ENCODE measurements at places on chromosomes 12 and 14.

- no peak for DNase-seq
Observed at GRCh38 chr12:116937640-116938039, 26.9 kb downstream of the FBXW8 start.

- DNase-seq = no peak
Observed at GRCh38 chr14:35414365-35414764, 9.8 kb upstream of the NFKBIA start.

DNA sequence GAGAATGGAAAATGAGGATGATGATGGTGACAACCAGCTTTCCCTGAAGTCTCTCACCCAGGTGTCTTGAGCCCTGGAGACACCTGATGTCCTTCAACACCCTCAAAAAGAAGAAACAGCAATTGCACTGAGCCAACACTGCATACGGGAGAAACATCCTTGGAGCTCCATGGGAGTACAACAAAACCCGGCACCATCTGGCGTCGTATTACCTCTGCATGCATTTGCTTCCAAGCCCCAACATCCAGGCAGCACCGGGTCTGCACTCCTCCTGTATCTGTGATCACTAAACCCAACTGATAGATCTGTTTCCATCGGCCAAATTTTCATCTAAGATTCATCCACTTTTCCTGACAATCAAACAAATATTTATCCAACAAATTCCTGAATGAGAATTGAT is 249.9 kb downstream of the DPF3 start:
- no peak for DNase-seq

DNA sequence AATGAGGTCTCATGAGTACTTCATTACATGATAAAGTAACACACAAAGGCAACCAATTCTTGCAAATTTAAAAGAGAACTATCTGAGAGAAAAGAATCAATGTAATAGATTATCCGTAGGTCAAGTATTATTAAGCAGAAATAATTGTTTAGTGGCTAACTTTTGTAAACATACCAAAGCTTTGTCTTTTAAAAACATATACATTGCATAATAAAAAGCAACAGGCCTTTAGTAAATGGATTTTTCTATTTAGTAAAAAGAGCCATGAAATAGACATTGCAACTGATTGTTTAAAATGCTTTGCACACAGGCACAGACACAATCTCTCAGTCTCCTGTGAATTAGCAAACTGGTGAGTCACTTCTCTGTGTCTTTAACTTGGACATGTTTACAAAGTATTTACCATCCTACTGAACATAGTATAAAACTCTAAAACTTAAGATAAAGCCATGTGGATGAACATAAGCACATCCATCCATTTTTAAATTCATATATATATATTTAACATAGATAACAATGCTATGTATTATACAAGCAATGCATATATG is 518.7 kb upstream of the MGAT4C start:
- no peak for DNase-seq

- no peak for DNase-seq
Observed at GRCh38 chr12:14554281-14555007, 13.2 kb downstream of the PLBD1 start.

- DNase-seq = no peak
Observed at GRCh38 chr12:55728186-55728938, 447 bp downstream of the CD63 start.

DNA sequence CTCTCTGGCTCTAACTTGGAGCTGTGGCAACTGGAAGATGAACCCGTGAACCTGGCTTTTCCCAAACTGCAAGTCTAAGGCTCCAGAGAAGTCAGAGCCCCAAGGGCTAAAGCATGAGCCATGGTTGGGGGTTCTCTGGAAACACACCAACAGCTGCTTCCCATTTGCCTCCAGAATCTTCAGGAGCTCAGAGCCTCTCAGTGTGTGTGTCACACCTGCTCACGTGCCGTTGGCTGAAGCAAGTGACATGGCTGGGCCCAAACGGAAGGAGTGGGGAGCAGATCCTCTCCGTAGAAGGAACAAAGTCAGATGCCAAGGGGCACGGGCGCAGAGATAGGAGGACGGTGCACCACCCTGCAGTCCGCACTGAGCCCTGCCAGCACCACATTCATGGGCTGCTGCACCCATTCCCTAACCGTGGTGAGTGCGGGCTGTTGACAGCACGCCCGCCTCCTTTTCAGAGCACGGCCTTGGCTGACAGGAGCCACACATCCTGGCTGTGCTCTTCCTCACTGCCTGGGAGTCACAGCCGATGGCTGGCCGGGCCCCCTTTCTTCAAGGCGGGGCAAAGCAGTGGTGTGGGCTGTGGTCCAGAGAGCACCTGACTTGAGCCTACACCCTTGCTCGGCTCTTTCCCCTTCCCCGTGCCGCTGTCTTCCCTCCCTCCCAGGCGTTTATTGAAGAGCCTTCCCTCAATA is 16.6 kb upstream of the TRAF3 start:
- no peak for DNase-seq

GRCh38 chr12:77033658-77034536 is 31.5 kb downstream of the E2F7 start:
- no peak for DNase-seq

DNA sequence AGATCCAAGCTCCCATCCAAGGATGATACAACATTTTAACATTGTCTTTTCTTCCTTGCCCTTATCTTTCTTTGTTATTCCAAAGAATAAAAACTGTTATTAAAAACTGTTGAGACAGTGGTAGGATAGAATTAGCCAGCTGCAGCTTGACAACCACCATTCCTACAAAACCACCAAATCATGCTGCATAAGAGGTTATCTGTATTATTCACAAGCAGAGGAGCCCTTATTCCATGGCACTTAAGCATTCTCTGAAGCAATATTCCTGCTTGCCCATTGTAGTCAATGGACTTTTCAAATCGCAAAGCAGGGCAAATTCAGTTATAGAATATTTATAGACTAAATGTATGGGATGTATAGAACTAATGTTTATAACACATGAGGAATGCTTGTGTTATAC is 3.4 kb downstream of the ABCD2 start:
- no peak for DNase-seq

- no peak for DNase-seq
Observed at GRCh38 chr12:32482226-32482625, 82.9 kb downstream of the FGD4 start.

- DNase-seq = no peak
Observed at GRCh38 chr12:108697905-108698304, 33.4 kb downstream of the CORO1C start.

GRCh38 chr12:64785838-64786237 is 26.6 kb upstream of the GNS start:
- DNase-seq = no peak

DNA sequence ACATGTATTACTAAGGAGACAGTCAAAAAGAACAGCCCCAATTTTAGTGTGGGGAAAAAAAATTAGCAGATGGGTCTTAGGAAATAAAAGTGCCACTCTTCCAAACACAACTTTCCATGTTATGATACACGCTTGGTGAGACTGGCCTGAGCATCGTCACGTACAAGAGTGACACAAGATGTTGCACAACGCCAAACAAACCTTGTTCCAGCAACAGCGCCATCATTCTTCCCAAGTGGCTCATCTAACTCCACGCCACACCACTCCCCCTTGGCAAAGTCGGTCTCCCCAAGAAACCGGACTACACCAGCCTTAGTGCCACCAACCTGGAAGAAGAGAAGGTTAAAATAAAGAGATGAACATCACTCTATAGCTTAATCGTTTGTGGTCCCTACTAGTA is 58.7 kb downstream of the CLIP1 start:
- DNase-seq = no peak

DNA sequence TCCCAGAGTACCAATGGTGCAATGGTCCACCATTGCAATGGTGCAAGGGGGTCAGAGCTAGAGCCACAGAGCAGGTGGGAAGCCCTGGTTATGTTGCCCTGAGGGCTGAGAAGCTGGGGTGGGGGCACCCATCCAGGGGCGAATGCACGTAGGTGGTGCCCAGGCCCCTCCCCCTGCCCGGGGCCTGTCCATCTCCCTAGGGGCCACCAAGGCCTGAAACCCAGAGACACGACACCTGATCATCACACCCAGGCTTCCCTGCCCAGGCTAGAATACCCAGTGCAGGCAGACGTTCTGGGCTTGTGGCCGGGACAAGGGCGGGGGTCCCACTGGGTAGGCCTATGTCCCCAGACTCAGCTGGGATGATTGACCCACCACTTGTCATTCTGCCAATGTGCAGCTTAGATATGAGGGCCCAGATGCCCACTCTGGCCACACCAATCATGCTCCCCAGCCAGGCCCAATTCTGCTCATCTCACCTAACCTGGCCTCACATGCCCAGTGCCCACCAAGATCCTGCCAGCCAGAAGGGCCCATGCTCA is 83.2 kb downstream of the ALG10 start:
- DNase-seq = no peak

- peak; percentile 56 for DNase-seq
Observed at GRCh38 chr14:22002860-22003284, 329.3 kb upstream of the OR4E1 start.

- DNase-seq = no peak
Observed at GRCh38 chr12:94534278-94534677, 74.6 kb upstream of the CEP83 start.

- no peak for DNase-seq
Observed at GRCh38 chr12:7093892-7094291, 1.6 kb upstream of the C1R start.

DNA sequence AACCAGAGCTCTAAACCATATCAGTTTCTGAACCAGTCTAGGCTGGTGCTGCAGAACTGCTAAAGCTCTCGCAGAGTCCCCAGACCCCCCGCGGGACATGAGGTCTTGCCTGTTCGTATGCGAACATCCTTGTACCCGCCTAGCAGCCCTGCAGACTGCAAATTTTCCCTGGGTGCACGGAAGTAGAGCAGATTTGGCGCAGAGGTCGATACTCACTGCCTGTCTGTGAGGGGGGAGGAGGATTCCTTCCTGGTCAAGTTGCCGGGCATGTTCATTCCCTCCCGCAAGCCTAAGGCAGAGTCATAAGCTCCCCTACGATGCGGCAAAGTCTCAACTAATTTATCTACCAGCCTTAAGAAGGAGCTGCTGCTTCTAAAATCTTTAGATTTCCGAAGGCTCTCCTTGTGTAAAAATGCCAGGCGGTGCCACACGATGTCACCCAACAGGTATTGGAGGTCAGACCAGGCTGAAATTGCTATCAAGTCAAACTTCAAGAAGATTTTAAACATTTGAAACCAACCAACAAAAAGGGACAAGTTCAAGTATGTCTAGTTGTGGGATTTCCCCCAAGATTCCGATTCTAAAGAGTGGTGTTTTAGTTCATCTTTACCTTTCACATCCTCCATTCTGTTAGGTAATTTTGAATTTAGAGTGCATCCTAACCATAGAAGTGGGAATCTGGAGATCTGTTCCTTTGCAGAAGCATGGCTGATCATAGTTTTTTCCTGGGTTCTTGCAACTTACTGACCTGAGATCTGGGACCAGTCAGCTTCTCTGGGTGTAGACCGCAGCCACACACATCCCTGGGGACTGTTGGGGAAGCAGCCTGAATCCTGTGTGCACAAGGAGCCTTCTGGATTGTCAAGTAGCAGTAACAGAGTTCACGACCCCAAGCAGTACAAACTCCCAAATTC is 1.6 kb upstream of the PAX9 start:
- DNase-seq = no peak

- DNase-seq = no peak
Observed at GRCh38 chr12:13587721-13588390, 391.3 kb downstream of the EMP1 start.

DNA sequence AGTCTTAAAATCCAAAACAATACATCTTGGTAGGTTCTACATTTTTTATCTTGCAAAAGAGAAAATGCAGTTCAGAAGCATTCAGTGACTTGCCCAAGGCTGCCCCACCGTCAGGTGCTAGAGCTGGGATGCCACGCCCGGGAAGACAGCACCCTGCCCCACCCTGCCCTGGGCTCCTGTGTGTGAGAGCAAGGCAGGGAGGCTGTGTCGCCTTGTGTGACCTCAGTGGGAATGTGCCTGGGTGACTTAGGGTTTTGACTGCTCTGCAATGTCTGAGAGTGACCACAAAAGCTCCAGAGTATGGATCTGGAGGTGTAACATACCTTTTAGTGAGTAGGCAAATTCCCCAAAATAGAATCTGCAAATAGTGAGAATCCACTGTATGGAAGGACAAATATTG is 60.0 kb downstream of the AACS start:
- no peak for DNase-seq

GRCh38 chr14:102087762-102088011 is 843 bp upstream of the HSP90AA1 start:
- DNase-seq = no peak

DNA sequence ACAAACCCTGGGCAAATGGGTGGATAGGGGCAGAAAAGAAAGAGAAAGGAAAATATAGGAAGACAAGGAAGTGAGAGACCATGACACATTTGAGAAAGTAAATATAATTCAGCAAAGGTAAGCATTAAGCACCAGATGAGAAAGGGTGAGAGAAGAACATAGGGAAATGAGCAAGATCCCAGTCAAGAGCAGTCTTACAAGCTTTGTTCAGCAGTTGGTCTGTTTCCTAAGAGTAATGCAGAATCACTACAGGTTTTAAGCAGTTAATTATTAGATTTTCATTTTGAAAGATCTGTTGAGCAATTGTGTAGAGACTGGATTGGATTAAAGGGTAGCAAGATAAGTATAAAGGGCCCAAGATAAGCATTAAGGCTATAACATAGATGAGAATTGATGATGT is 146.3 kb downstream of the PLCZ1 start:
- no peak for DNase-seq

DNA sequence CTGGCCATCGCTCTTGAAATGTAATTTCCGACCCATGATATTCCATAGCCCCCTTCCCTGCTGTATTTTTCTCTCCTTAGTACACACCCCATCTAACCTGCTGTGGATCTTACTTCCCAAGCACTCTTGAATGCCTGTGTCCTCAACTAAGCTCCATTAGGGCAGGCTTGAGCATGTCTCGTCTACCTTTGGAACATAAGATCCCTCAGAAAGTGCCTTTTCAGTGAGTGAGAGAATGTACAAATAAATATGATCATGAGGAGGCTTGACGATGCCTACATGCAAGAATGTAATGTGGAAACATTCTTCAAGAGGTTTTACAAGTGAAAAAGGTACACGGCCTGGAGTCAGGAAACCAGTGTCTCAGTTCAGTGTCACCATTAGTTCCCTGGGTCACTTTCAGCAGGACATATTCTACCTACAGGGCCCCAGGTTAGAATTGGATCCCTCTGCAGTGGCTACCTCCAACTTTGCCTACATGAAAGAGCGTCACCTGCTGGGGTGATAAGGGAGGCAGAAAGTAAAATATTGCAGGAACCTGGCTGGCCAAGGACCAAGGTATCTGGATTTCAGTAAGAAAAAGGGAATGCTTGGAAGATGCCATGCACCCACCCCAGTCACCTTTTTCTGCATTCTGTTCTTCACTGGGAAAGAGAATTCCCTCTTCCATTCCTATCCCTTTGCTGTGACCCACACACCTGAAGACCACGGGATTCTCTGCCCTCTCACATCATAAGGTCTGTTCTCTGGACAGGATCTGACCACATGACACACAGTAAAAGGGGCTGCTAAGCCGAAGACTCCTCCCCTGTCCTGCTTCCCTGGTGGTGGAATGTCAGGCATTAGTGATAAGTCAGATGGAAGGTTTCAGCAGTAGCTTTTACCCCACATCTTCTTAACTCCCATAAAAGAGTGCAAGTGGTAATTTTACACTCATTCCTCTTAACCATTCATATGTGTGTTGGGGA is 24.6 kb upstream of the SERPINA1 start:
- no peak for DNase-seq

GRCh38 chr12:68403711-68404110 is 71.5 kb upstream of the MDM1 start:
- no peak for DNase-seq

GRCh38 chr12:41459111-41459905 is 271.2 kb downstream of the PDZRN4 start:
- no peak for DNase-seq

- no peak for DNase-seq
Observed at GRCh38 chr14:92675421-92675820, 73.0 kb downstream of the LGMN start.

Data from stimulated activated CD8-positive, alpha-beta memory T cell treated with anti-CD3 and anti-CD28 coated beads, Interleukin-7, amount 100 ng/mL, for 48 hours (primary cell).